ENCODE measurements at places on chromosomes 5 and 9.

- DNase-seq, result no peak
Observed at GRCh38 chr5:56640763-56641406, 174.5 kb upstream of the MAP3K1 start.

DNA sequence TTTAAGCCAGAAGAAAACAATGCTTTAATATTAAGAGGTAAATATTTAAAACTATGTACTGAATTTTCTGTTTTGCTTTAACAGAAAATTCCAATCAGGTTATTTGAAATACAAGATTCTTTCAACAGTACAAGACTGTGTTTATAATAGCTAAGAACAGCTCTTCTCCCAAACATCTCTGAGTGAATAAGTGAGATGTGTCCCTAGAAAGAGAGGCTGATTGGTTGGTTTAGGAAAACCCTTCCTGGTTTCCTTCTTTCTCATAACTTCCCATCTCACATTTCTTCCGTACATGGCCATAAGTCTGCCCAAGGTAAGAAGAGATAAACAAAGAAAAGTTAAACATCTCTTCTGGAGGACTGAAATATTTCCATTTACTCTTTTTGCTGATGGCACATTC lies 145.9 kb downstream of the FANCC start:
- no peak for DNase-seq

- no peak for DNase-seq
Observed at GRCh38 chr5:39491210-39491609, 66.4 kb upstream of the DAB2 start.

DNA sequence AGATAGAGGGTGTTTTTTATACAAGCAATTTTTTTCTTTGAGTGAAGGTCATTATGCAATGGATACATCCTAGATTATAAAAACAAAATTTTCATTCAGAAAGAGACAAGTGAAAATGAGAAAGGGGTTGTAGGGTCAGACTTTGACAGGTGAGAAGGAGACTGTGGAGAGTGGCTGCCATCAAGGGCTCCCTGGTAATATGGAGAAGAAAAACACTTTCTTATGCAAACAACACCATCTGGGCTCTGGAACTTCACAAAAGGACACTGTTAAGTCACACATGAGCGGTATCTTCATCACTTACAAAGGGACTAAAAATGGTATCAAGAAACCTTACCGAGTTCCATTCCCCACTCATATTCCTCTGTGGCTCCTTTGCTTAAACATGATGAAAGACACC lies 23.5 kb downstream of the C7 start:
- DNase-seq, result no peak

DNA sequence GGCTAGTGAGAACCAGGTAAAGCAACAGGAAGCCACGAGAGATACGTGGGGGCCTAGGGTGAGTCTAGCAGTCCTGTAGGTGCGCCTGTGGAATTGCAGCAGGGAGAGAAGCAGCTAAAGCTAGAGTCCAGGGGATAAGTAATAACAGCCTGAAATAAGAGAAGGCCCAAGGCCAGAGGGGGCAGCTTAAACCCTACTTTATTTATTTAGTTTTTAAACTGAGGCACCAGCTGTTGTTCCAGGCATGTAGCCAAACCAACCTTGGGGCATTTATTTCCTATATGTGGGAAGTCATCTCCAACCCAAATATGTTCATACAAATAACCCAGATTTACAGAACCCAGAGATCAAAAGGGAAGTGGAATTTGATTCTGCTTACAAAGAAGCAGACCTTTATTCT lies 93.5 kb downstream of the GLDC start:
- DNase-seq, result peak; percentile 81

- DNase-seq, result no peak
Observed at GRCh38 chr5:147452165-147452811, 57.6 kb downstream of the DPYSL3 start.

- DNase-seq, result peak; percentile 24
Observed at GRCh38 chr5:102664616-102665335, 90.3 kb upstream of the PAM start.

- DNase-seq, result no peak
Observed at GRCh38 chr5:148454576-148454975, 70.8 kb downstream of the FBXO38 start.

DNA sequence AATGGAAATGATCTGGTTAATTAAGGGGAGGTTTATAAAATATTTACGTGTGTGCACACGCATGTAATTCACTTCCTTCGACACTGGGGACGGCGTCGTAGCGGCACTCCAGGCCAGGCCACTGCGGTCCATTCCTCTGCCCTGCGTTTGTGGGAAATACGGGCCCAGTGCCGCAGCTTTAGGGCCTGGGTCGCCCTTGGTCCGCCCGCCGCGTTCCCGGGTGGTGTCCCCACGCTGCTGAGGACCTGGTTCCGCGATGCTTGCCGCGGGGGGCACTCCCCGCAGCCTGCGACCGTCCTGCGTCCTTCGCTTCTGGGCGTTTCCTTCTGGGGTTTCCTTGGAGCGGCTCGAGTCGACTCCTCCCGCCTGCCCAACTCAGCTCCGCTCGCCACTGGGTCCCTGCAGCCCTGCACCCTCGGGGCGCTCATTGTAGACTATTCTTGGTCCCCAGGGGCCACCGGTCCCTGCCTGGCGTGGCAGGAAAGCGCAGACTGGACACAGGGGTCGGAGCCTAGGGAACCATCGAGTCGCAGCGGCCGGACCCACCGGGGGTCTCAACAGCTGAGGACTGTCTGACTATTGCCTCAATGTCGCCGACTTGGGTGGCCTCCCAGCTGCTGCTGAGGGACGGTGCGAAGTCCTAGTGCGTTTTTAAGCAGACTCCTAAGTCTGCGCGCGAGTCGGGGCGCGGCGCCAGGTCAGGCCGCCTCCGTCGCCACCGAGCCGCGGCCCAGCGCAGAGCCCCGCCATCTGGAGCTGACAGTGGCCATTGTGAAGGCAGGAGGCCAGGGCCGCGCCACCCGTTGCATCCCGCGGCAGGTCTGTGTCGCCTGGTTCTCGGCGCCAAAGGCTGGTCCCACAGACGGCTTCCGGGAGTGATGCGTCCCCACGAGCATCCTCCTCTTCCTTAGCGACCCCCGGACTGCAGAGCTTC lies 4.4 kb upstream of the IRX1 start:
- no peak for DNase-seq

DNA sequence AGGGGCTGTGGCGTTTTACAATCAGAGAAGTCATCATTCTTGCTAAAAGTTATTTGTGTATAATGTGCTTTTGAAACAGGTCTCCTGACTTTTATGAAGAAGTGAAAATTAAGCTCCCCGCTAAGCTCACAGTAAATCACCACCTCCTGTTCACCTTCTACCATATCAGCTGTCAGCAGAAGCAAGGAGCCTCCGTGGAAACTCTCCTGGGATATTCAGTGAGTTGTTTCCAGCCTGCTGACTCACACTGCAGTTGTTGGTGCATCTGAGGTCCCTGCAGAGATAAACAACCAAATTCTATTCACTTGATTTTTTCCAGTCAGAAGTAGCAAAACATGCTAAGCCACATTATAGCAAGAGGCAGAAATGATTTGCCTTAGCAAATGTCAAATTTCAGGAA lies 156.7 kb downstream of the DOCK8 start:
- DNase-seq, result peak; percentile 26
